Esophagus mucosa (tissue), 1 donor: ENCODE measurements at places on chromosomes 1 and 21. TPM values are rescaled to one million over a fixed set of nuclear protein-coding genes. Genes with fewer than 3 reads are reported as not detected.

Gene BTBD19
- 2.4 TPM for total RNA-seq

Gene MIXL1
- not detected for total RNA-seq

Gene BMP8B
- total RNA-seq = 0.60 TPM

Gene TSPEAR
- 0.08 TPM for total RNA-seq

Gene PRRC2C
- 120 TPM for total RNA-seq

Gene CHRM3
- total RNA-seq = 0.68 TPM

Gene NCAM2
- total RNA-seq = not detected

Gene PODN
- total RNA-seq = 2.6 TPM

Gene PRDM16
- 0.44 TPM for total RNA-seq

Gene DAB1
- total RNA-seq = 0.04 TPM

Gene AMY1A
- total RNA-seq = not detected

Gene UBL4B
- not detected for total RNA-seq

Gene CFHR2
- not detected for total RNA-seq

Gene RIMKLA
- total RNA-seq = 0.08 TPM

Gene SMYD3
- 6.9 TPM for total RNA-seq

Gene GLIS1
- total RNA-seq = 0.20 TPM

Gene CELA3A
- total RNA-seq = not detected

Gene DNALI1
- 0.16 TPM for total RNA-seq

Gene OR2L2
- not detected for total RNA-seq

Gene TNFSF4
- total RNA-seq = 0.12 TPM

Gene PBX1
- 31.5 TPM for total RNA-seq
